ENCODE measurements at places on chromosomes 12 and 14.

- DNase-seq = no peak
Measured at GRCh38 chr12:752695-753610, 574 bp downstream of the WNK1 start.

GRCh38 chr12:96814200-96814599 lies 92.9 kb upstream of the NEDD1 start:
- DNase-seq = no peak

DNA sequence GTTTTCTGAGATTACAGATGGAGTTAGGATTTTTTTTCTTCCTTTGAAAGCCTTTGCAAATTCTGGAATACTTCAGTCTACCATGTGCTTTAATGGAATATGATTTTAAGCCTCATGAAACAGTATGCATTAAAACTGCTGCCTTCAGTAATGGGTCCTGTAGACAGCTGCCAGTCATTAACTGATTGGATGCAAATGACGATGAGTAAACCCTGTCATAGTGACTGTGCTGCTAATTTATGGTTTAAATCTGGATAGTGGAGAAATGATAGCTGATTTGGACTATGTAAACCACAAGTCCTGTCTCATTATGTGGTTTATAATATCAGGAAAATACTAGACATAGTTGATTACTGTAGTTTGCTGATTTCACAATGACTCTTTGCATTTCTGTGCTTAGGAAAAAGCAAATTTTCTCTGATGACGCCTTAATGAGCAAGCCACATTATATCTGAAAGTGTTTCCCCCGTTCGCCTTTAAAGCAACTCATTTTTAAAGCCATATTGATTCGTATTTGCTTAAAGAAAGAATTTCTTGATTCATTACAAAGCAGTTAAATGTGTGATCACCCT lies 217.6 kb downstream of the TMTC2 start:
- no peak for DNase-seq

- DNase-seq = no peak
Measured at GRCh38 chr14:75018694-75019093, 16.0 kb downstream of the EIF2B2 start.

GRCh38 chr14:20470603-20470901 lies 1.3 kb downstream of the PNP start:
- DNase-seq = no peak

GRCh38 chr12:106519607-106520021 lies 63.2 kb upstream of the RFX4 start:
- no peak for DNase-seq

GRCh38 chr12:132206046-132206434 lies 61.8 kb downstream of the NOC4L start:
- no peak for DNase-seq

- DNase-seq = no peak
Measured at GRCh38 chr12:148676-149416, 65.1 kb downstream of the SLC6A12 start.

DNA sequence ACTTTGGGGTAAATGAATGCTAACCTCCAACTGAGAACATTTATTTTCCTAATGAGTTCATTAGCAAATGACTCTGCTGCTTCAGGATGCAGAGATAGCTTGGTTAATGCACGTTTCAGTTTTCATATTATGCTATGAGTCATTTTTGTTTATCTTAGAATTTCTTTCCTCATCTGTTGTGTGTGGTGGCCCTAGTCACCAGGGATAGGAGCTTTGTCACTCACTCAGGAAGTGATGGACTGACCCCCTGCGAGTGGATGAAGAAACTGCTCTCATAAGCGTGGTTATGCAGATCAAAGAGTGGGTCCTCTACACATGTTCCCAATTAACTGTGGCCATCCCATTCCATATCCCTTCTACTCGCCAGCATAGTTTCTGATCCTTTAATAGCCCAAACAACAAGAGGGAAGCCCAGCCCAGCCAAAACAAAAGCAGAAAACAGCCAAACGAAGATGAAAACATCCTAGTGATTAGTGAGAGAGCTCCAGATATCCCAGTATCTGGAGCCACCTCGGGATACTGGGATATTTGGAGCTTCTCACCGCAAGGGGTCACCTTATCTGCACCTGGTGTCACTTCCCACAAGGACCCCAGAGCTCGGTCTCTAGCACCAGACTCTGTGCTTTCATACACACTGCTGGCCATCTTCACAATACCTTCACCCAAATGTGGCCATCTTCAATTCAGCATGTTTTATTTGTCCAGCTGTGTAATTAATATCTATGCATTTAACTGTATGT lies 8.6 kb downstream of the TC2N start:
- no peak for DNase-seq

DNA sequence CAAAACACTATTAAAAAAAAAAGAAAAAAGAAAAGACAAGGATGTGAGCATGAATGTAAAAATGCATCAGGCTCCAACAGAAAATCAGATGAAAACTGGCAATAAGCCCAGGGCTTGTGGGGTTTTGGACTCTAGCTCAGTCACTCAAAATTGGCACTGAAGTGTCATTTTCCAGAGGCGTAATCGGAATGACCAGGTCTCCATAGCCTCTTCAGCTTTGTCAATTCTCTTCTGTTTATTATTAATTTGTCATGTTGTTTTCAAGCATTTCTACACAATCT lies 137.2 kb upstream of the TRHDE start:
- DNase-seq = peak; percentile 53

DNA sequence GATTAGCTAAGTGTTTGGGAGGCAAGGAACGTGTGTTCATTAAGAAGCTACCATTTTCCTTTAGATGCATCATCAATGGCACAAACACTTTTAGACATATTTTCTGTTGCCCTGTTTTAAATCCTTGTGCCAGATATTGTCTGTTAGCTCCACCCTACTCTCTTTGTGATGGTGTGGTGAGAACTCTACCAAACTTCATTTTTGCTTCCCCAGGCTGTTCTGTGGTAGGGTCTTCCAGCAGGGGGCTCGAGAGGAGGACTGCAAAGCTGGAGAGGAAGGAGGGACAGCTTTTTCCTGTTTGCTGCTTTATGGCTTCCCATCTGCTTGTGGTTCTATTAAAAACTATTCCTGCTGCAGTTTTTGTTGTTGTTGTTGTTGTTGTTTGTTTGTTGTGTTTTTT lies 23.8 kb upstream of the STRAP start:
- no peak for DNase-seq

DNA sequence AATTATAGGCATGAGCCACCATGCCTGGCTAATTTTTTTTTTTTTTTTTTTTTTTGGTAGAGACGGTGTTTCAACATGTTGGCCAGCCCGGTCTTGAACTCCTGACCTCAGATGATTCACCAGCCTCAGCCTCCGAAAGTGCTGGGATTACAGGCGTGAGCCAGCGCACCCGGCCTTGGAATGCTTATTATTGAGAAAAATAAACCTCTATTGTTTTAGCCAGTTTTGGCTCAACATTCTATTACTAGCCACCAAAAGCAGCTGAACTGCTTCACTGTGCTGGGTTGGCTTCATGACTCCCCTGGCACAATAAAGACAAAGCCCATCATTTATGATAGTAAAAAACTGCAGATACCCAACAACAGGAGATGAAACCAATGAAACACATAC lies 93.5 kb upstream of the CEP83 start:
- DNase-seq = no peak

DNA sequence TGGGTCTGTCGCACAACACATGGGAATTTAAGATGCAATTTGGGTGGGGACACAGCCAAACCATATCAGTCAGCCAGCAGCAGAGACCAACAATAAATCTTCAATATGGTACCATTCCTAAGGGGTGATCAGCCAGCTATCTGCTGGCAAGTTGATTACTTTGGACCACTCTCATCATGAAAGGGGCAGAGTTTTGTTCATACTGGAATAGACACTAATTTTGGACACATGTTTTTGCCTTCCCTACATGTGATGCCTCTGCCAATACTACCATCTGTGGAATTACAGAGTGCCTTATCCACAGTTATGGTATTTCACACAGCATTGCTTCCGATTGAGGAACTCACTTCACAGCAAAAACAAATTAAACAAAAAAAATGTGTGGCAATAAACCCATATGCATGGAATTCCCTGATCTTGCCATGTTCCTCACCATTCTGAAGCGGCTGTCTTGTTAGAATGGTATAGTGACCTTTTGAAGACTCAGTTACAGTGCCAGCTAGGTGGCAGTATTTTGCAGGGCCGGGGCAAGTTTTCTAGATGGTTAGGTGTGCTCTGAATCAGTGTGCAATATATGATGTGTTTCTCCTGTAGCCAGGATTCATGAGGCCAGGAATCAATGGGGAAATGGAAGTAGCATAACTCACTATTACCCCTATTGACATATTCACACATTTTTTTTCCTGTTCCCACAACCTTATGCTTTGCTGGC lies 179.0 kb upstream of the IGF1 start:
- no peak for DNase-seq

DNA sequence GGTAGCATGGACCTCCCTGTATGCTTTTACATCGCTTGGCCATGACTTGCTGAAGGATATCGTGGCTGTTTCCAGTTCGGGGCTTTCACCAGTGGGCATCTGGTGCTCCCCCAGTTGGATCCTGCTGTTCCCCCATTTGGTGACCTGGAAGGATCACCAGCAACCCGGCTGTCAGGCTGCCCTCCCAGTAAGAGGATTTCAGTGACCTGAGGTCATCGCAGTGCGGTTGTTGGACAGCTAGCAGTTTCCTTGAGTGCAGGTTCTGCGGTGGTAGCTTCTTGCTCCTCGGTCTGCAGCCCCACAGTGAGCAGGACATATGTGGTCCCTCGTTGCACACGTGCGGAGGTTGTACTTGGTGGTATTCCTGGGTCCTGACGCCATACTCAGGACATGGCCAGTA lies 58.7 kb downstream of the TMEM132C start:
- no peak for DNase-seq

- no peak for DNase-seq
Measured at GRCh38 chr12:117521346-117521745, 159.9 kb upstream of the NOS1 start.

DNA sequence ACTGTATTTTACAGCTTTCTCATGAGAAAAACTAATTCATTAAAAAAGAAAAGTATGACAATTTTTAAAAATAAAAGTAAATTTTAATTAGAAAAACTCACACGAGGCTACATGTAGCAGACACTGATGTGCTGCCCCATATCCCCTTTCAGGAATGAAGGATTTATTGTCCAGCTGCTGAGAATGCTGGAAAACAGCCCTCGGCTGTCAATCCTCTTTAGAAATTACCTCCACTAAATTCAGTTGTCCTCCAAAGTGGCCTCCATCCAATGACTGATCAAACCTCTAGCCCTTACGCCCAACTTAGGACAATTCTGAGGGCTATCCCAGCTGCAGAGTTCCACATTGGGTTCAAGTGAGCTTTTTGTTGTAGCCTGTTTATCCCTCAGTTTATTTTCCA lies 29.8 kb upstream of the AP4S1 start:
- DNase-seq = no peak

DNA sequence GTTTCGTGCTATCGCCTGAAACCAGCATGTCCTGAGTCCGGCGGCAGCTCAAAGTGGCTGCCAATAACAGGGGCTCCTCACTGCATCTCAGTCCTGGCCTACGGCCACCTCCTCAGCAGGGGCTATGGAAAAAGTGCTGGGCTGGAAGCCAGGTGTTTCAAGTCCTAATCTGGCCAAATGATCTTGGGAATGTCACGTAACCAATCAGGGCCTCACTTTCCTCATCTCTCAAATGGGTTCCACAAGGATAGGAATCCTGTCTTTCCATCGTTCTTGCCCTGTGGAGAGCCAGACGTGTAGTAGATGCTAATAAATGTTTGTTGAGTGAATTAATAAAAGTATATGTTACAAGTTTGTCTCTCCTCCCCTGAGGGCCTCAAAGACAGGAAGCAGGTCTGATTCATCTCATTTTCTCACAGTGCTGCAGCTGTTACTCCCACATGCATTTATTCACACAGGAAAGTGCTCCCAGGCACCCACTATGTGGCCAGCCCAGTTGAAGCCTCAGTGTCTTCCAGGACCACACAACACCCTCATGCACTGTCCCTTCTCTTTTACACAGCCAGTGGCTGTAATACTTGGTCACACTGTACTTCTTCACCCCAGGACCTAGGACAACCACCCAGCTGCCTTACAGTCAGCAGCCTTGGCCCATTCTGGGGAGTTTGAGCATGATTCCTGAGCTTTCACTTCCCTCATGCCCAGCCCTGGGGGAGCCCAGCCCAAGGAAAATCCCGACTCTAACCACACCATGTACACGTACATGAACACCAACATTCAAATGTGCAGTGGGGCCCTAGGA lies 5.0 kb downstream of the CMKLR1 start:
- DNase-seq = no peak

DNA sequence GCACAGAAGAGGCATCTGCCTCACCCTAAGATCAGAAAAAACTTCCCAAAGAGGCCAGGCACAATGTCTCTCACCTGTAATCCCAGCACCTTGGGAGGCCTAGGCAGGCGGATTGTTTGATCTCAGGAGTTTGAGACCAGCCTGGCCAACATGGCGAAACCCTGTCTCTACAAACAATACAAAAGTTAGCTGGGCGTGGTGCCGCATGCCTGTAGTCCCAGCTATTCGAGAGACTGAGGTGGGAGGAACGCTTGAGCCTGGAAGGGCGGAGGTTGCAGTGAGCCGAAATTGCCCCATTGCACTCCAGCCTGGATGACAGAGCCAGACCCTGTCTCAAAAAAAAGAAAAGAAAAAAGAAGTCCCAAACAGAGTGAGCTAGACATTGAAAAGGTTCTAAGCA lies 4.5 kb downstream of the ZBTB1 start:
- no peak for DNase-seq

GRCh38 chr12:6774499-6775062 lies 2.3 kb downstream of the LAG3 start:
- DNase-seq = no peak

DNA sequence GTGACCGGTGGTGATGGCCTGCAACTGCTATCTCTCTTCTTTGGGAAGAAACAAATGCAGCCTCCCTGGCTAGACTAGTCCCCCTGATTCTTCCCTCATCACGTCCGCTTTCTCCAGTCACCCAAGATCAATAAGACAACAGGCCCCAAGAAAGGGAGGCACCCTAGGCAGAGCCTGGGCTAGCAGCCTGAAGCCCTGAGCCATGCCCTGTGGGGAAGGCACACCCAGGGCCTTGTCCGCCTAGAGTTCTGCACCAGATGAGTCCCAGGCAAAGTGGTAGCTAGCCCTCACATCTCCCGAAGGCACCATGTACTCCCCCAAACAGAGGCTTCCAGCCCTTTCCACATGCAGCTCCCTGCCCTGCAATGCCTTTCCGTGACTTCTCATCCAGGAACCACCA lies 35.1 kb downstream of the CAMKK2 start:
- no peak for DNase-seq

- DNase-seq = no peak
Measured at GRCh38 chr14:63308723-63309317, 9.9 kb downstream of the GPHB5 start.

DNA sequence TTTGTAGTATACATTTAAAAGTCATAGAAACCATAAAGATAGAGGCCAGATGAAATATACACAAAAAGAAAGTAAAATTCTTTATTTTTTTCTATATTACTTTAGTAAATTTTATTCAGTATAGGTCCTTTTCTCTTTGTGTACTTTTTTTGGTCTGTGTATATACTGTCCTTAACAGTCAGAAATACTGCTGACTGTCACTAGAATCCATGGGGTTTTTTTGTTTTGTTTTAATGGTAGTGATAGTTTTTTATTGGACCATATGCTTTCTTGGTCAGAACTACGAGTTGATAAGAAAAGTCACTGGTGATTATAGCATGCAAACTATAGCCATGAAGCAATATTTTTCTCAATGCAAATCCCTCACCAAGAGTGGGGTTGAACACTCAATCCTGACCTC lies 165.4 kb downstream of the FOXA1 start:
- DNase-seq = no peak

Measured in NCI-H2029 (cell line).